ENCODE measurements at places on chromosomes 12 and 14.

DNA sequence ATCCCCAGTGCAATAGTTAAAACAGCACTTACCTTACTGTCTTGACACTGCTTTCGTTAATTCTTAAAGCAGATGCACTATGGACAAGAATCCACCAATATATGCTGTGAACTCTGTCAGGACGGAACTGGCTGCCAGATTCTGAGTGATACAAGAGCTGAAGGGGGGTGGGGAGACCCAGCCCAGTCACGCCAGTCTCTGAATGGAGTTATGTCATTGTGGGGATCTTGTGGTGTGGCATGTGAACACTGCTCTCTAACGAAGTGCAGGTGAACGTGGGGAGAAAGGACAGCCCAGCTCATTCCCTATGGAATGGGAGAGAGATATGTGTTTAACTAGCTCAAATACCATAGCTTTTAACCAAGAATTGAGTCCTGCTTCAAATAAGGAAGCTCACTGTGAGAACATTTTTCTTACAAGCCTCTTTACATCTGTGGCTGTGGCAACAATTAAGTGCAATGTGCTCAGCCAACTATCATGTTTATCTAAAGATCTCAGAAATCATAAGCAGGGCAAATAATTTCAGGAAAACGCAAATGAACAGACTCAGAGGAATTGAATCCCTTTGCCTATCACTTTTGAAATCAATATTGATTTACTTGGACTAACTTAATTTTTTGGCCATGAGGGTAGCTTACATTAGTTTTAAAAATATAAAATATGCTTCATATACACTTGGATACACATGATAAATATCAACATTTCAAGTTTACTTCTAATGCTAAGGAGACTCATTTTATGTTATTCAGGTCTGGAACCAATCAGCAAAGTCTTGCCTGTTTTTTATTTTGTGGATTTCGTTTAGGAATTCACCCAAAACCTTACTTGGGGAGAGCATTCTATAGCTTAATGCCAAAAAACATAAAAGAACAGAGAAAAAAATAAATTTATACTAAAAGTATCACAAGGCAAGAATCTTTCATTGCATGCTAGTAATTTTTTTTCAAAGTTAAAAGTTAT lies at the start of gene LUM:
Gene LUM, minus strand, starts transcription at position 129 of the 960 bp plus-strand sequence. CDS start 2,515 bp downstream, outside the sequence.
- DNase-seq, result no peak

- DNase-seq, result no peak
Measured at GRCh38 chr14:62002642-62003041, 240.4 kb downstream of the SNAPC1 start.

DNA sequence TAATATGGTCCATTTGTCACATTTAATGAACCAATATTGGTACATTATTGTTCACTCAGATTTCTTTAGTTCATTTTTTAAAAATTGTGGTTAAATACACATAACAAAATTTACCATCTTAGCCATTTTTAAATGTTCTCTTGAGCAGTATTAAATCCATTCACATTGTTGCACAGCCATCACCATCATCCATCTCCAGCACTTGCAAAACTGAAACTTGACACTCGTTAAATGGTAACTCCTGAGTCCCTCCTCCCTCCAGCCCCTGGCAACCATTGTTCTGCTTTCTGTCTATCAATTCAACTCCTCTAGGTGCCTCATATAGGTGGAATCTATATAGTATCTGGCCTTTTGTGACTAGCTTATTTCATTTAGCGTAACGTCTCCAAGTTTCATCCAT lies 86.4 kb downstream of the ACACB start:
- no peak for DNase-seq

GRCh38 chr14:37641117-37641516 lies 45.7 kb downstream of the TTC6 start:
- DNase-seq, result no peak

GRCh38 chr12:46164186-46164761 lies 104.6 kb downstream of the SLC38A1 start:
- no peak for DNase-seq

GRCh38 chr12:58161773-58162172 lies 220.4 kb downstream of the ATP23 start:
- no peak for DNase-seq

DNA sequence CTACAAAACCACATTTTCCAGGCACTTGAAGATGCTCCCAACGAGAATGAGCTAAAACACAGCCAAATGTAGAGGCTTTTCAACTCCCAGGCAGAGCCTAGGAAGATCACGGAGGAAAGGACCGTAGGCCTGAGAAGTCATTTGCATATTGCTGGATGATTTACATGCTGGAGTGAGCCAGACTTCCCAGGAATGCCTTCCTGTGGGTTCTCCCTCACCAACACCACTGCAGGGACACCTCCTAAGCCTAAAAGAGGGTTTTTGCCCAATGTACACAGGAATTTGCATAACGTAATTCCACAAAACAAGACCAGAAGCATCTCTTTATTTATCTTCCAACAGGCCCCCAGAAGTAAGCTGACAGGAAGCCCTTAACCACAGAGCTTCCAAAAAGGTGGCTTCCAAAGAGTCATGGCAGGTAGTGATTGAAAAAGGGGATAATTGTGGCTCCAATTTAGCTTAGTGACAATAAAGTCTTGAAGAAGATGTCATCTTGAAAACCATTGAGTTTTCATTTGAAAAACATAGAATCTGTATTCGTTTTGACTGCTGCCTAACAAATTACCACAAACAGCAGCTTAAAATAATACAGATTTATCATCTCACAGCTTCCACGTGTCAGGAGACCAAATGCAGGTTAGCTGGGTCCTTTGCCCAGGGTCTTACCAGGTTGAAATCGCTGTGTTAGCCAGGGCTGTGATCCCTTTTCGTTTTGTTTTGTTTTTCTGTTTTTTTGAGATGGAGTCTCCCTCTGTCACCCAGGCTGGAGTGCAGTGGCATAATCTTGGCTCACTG lies 116.2 kb downstream of the EGLN3 start:
- DNase-seq, result no peak

GRCh38 chr12:71014180-71014785 lies 93.7 kb upstream of the PTPRR start:
- no peak for DNase-seq

- DNase-seq, result no peak
Measured at GRCh38 chr12:116284396-116284795, 6.9 kb upstream of the MED13L start.

- DNase-seq, result no peak
Measured at GRCh38 chr14:33799705-33800570, 150.9 kb downstream of the EGLN3 start.

DNA sequence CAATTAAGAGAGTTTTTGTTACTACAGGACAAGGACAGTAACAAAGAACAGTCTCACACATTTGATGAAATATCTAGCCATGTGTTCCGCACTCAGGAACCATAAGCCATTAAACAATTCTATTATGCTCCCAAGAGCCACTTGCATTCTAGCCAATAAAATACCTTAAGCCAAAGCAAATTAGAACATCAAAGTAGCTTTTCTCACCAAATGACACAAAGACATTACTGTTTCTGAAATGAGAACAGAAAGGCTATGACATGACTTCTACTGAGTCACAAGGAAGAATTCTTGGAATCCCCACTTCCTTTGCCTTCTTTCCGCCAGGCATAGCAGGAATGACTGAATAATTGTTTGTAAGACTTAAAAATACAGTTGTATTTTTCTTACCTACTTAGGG lies 445.8 kb downstream of the ATP23 start:
- DNase-seq, result peak; percentile 14

DNA sequence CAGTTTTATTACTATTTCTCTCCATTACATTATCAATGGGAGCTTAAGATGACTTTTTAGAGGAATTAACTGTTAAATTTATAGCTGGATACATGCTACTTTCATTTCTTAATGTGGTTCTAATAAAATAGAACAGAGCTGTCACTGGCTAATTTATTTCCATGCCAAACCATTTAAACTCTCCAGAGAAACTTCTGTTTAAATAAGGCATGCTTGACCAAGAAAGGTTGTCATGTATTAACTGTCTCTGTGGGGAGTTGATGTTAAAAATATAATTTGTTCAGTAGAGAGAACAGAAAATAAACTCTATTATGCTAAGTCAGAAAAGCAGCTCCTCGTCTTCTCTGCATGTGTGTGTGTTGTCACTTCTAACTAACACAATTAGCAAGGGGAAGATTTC lies 447.4 kb downstream of the SLC16A7 start:
- DNase-seq, result no peak

DNA sequence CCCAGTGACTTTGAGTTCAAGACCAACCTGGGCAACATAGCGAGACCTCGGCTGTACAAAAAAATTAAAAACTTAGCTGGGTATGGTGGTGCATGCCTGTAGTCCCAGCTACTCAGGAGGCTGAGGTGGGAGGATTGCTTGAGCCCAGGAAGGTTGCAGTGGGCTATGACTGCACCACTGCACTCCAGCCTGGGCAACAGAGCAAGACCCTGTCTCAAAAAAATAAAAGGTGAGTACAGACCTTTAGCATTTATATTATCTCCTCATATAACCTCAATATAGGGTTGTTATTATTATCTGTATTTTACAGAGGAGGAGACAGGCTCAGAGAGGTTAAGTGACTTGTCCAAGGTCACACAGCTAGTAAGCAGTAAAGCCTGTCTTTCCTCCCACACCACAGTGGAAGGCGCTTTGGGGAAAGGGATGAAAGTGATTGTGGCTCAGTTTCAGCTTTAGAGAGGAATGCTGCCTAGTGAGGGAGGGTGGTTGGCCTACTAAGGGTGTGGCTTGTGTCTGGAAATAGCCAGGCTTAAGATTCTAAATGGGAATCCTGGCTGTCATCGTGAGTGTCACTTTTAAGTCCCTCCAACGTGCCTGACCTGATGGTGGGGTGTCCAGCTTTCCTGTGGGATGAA lies 7.2 kb downstream of the TPCN1 start:
- DNase-seq, result no peak

DNA sequence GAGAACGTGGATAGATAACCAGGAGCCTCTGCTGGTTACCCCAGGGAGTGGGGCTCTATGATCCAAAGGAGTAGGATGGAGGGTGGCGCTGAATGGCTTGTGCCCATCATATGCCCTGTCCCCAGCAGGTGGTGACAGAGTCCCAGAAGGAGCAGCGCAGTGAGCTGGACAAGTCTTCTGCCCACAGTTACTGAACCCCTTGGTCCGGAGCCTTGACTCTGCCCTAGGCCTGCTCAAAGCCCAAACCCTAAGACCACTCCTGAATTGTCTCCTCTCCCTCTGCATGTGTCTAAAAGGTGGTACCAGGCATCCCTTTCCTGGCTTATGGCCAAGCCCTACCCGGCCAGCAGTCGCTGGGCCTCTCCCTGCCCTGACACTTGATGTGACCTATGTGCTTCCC lies 3.2 kb downstream of the PRPH start:
- no peak for DNase-seq

- DNase-seq, result no peak
Measured at GRCh38 chr14:102645746-102646440, 53.4 kb downstream of the RCOR1 start.

DNA sequence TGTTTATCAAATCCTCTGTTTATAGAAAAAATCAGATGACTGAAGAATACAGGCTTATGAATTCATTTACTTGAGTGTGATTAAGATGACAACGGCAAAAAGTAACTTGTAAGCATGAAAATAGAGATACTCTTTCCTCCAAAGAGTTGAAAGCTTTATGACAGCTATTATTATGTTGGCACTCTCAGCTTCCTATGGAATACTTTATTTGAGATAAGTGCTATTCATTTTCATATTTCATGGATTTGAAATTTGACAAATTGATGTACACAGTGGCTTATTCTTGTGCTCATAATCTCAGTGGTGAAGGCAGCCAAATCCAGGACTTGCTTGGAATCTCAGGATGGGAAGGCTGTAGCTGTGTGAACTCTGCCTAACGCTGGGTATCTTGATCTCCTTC lies 991.6 kb downstream of the GALC start:
- DNase-seq, result no peak

GRCh38 chr14:65318636-65319506 lies 93.7 kb upstream of the FUT8 start:
- DNase-seq, result no peak

GRCh38 chr12:68042212-68042699 lies 53.0 kb downstream of the IFNG-AS1 start:
- no peak for DNase-seq

DNA sequence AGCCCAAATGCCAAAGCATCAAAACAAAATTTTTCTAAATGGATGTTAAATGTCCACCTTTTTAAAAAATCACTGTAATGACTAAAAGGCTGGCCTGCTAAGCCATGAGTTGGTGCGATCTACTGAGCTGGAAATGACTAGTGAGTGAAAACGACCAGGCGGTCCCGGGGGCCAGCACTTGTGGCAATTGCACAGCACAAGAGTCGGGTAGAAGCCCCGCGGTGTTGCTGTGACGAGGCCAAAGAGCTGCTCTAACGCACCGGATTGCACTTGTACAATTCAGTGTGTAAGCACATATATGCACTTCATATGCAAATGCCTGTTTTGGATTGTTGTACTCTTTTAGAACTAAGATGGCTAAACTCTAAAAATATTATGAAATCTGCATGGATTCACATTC lies 64.1 kb upstream of the DYNC1H1 start:
- no peak for DNase-seq

DNA sequence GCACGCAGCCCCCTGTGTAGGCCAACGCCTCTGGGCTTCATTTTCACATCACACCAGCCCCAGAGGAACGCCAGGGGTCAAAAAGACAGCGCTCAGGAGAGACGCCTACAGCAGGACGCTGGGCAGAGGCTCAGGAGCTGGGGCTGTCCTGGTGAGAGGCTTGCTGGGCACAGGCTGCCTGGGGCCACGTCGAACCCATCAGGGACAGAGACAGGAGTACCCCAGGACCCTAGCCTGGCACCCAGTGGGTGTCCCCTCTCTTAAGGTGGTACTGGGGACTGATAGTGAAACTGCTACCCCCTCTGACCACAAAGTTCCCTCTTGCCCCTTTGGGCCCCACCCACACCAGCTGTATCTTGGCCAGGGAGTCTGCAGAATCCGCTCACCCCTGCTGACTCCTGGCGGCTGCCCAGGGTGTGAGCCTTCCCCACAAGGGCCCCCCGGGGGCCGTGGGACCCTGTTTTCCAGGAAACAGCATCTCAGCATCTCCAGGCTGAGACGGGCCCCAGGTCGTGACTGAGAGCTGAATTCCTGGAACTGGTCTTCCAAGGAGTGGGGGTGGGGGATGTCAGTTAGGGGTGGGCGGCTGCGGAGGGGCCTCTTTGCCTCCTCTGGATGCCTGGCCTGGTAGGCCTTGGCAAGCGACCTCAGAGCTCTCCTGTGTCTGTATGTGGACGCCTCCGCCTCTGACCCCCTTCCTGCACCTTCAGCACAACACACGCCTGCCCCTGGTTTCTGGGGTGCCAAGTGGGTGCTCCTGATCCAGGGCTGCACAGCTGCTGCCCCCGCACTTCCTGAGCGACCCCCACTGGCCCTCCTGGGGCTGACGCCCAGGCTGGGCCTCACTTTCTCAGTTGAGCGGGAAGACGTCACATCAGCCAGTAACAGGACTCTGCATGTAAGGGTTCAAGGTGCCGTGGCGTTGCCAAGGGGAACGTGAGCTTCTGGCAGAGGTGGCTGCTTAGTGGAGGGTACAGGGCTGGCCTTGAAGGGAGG lies 321.9 kb upstream of the RTL1 start:
- DNase-seq, result no peak

GRCh38 chr12:50151047-50151687 lies 16.0 kb downstream of the CERS5 start:
- DNase-seq, result no peak

DNA sequence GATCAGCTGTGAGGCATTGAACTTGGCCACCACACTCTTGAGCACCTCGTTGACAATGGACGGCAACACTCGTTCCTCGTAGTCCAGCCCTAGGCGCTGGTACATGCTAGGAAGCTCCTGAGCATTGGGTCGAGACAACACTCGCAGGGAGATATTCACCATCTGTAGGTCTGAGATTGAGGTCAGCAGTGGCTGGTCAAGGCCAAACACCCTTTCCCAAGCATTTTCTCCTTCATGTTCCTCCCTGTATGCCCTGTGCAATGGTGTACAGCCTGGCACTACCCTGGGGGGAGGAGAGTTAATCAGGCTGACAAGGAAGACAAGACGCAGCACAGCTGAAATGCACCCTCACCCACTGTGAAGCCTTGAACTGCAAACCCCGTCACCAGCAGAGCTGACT lies 2.0 kb downstream of the PHB2 start:
- no peak for DNase-seq

Data from hepatic stellate cell (primary cell).